ENCODE measurements at places on chromosomes 13 and 19.
A peak's percentile ranks its signal among the peaks of the same experiment; 100 is the strongest.

DNA sequence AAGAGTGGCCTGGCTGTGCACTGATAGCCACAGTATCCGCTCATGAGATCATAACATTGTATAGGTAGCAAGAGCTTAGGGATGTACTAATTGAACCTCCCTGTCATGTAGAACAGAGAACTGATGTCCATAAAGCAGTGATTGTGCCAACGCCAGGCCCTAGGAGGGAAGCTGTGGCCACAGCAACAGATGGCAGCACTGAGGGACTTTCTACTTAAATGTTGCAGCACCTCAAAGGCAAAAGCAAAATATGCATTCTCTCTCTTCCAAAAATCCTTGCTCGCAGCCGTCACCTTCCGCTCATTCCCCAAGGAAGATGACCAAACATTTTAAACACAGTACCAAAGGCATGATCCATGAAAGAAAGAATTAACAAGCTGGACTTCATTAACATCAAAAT lies 32.3 kb downstream of the COL4A1 start:
- DNase-seq: no peak

- no peak for DNase-seq
Measured at GRCh38 chr13:53301449-53301848, 272.8 kb downstream of the OLFM4 start.

GRCh38 chr19:28136796-28137195 lies 1076.2 kb downstream of the UQCRFS1 start:
- no peak for DNase-seq

- no peak for DNase-seq
Measured at GRCh38 chr13:112324116-112324515, 52.0 kb upstream of the SPACA7 start.

- no peak for DNase-seq
Measured at GRCh38 chr13:43567608-43568007, 219.2 kb downstream of the ENOX1 start.

DNA sequence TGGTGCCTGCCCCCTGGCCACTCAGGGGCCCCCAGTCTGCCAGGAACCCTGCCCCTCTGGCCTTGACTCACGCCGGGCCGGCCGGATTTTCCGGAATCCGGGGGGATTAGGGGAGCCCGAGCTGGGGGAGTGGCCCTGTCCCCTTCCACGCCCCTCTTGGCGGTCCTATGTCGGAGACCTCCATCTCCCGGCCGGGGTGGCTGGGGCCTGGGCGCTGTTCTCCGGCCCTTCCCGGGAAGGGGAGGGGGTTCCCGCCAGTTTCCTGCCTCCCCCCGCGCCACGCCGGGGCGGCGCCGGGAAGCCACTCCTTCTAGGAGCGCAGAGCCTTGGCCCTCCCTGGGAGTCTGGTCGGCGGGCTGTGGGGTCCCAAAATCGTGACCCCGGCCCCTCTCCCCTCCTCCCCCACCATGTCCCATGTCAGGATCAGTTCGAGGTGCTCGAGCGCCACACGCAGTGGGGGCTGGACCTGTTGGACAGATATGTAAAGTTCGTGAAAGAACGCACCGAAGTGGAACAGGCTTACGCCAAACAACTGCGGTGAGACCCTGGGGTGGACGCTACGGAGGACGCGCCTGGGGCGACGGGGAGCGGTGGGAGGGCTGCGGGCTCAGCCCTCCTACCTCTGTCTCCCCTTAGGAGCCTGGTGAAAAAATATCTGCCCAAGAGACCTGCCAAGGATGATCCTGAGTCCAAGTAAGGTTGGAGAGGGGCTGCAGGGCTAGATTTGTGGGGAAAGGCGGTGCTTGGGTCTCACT lies 1.3 kb downstream of the TRIP10 start:
- DNase-seq: peak; percentile 48

GRCh38 chr19:16367261-16367683 lies 42.6 kb downstream of the KLF2 start:
- DNase-seq: peak; percentile 81

DNA sequence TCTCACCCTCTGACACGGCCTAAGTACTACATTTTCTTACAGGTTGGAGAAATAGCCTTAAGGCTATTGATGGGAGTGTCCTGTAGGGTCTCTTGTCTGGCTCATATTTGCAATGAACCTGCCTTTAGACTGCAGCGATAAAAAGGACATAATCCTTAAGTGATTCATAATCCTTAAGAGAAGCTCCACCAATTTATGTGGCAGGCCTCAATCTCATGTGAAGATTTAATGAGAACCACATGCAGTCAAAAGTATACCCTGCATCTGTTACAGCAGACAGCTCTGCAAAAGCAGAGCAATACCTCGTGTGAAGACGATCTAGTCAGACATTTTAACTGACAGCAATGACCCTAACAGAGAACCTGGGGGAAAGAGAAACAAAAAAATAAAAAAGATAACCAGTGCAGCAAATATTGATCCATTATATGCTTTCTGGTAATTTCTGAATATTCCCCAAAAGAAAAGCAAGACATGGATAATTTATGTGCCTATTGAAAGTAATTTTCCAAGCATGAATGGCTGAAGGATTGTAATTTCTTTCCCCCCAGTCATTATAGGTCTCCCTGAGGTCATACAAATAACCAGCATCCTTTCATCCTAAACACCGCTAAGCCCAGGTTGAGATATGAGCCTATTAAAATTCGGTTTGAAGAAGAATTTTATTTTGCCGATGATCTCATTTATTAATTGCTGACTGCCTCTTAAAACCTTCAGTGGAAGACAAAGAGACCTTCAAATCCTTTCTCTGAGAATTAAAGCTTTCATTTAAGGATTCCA lies 321.8 kb upstream of the NBEA start:
- no peak for DNase-seq

- no peak for DNase-seq
Measured at GRCh38 chr19:45195764-45196163, 17.2 kb downstream of the BLOC1S3 start.

DNA sequence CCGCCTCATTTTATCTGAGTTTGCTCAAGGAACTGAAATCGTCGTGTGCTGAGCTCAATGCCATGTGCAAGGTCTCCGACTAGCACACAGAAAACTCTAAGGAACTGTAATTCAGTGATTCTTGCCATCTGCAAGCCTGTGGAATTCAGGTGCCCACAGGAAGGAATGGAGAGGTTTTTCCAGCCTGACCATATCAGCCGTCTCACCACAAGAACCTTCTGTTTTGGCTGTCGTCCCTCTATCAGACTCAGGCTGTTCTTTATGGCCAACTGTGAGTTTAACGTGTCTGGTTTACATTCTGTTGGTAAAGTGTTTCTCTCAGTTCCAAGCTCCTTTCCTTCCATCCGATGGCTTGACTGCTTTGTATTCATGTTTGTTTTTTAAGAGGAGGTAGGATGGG lies 293.5 kb downstream of the SPRY2 start:
- DNase-seq: no peak

GRCh38 chr13:44575741-44576350 lies at the start of gene TSC22D1:
TSS of gene TSC22D1 (minus strand) at chr13:44576330. CDS start at chr13:44576074, 256 bp downstream.
- peak; percentile 25 for DNase-seq

- no peak for DNase-seq
Measured at GRCh38 chr13:111566567-111566966, 246.1 kb downstream of the TEX29 start.

DNA sequence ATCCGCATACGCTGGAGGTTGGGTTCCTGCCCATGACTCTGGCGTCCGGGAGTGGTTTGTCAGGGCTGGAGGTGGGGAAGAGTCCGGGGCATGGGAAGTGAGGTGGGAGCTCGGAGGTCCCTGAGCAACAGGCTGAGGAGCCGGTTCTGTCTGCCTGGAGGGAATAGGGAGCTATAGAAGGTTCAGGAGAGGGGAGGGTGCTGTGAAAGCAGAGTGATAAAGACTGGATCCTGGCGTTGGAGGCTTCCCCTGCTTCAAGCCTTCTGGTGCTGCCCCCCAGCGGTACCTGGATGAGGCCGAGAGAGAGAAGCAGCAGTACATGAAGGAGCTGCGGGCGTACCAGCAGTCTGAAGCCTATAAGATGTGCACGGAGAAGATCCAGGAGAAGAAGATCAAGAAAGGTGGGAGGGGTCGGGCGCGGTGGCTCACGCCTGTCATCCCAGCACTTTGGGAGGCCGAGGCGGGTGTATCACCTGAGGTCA lies 2.6 kb downstream of the HMG20B start:
- peak; percentile 31 for DNase-seq

DNA sequence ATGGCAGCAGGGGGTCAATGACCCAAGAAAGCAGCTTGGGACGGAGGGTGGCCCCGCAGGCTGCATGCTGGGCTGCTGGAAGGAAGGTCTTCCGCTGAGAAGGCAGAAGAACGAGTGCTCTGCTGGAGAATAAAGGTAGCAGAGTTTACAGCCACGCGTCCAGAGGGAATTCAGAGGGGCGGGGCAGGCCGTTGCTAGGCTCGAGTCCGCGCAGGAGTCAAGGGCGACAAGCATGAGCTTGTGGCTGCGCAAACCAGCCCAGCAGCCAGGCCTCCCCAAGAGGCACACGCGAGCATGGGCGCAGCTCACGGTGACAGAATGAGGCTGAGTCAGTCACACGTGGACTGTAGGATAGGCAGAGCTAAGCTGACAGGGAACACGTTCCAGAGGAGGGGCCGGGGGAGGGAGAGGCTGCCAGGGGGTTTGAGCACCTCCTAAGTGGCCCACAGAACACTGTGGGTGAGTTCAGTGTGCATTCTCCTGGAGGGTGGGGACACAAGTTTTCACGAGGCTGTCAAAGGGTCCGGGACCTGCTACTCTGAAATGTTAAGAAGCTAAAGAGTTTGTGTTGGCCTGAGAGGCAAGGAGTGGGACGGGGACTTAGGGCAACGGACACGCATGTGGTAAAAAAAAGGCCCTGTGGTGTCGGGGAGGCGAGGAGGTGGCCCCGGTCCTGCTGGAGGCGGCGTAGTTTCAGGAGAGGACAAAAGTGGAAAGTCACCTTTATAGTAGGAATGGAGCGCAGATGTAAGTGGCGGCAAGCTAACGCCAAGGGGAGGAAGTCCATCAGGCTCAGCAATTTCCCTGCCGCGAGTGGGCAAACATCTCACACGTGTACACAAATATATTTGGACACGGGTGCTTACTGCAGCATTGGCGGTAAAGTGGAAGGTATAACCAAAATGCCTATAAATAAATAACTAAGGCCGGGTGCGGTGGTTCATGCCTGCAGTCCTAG lies 17.7 kb downstream of the RFX2 start:
- peak; percentile 38 for DNase-seq

- no peak for DNase-seq
Measured at GRCh38 chr13:43441464-43441863, 345.3 kb downstream of the ENOX1 start.

DNA sequence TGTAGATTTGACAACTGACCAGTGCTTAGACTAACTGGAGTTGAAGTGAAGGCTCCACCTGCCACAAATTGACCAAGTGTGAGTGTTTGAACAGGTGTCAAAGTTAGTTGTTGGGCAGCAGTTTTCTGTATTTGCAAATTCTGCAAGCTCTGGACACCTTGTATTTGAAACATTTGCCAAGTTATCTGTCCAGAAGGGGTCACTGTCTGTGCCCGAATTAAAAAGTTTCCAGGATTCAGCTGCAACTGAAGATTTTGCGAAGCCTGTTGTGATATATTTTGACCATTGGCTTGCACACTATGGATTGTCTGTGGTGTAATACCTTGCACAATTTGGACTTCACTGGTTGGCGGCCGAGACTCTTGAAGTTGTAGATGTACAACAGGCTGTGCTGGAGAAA lies 1690.7 kb downstream of the SLITRK5 start:
- no peak for DNase-seq

- no peak for DNase-seq
Measured at GRCh38 chr13:111354789-111355188, 34.3 kb downstream of the TEX29 start.

DNA sequence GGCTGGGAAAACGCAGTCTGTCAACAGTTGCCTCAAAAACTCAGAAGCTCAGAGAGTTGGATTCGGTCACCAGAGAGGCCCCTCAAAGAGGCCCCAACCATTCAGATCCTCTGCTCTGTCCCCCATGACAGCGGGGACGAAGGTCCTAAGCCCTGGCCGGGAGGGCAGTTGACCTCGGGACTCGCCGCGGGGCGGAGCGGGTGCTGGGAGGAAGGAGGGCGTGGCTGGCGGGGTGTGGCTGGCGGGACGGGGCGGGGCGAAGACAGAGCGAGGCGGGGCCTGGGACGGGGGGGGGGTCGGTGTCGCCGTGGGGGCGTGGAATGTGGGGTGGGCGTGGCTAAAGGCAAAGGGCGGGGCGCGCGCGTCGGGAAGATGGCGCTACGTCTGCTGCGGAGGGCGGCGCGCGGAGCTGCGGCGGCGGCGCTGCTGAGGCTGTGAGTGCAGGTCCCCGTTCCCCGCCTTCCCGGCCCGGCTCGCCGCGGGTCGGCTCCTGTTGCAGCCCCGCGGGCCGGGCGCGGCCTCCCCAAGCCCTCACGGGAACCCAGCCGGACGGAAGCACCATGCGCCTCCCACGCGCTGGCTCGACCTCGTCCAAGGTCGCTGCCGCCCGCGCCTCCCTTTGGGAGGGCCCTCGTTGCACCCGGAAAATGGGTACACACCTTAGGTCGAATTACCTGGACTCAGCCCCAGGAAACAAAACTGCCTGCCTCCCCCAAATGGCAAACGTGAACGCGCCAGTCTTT lies 105.2 kb downstream of the TM9SF2 start:
- peak; percentile 82 for DNase-seq

DNA sequence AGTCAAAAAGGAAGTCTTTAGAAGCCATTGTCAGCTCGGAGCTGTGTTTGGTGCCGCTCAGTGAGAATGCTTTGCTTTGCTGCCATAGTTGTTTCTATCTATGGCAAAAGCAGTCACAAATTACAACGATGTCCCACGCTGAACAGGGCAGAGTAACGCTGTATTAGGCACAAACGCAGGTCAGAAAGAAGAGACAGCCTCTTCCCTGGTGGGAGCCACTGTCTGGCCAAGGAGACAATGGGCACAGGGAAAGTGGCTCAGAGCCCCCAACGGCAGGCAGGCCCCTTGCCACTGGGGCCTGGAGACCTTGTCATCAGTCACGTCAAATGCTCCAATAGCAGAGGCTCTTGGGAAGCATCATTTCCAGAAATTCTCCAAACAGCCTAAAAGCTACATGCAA lies 244.2 kb downstream of the TEX29 start:
- DNase-seq: no peak

DNA sequence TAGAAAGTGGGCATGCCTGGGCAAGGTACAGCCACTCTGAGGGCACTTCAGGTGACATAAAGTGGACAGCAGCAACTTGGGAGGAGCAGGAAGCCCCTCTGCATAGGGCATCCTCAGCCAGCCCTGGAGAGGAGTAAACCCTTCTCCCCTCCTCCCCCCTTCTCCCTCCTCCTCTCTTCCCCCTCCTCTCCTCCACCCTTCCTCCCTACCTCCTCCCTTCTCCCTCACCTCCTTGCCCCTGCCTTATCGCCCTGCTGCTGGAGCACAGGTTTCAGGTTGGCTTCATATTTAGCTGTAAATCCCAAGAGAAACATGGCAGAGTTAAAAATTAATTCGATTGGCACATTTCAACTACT lies 30.5 kb upstream of the ATP12A start:
- no peak for DNase-seq

Data from RPMI8226 (cell line).